ENCODE measurements at places on chromosomes 7 and 10.

GRCh38 chr7:157271315-157271990 is 65.4 kb upstream of the DNAJB6 start:
- DNase-seq, result no peak

GRCh38 chr10:78472551-78472890 is 438.9 kb downstream of the RPS24 start:
- DNase-seq, result no peak

GRCh38 chr7:17305387-17306171 is 7.1 kb downstream of the AHR start:
- DNase-seq, result no peak

DNA sequence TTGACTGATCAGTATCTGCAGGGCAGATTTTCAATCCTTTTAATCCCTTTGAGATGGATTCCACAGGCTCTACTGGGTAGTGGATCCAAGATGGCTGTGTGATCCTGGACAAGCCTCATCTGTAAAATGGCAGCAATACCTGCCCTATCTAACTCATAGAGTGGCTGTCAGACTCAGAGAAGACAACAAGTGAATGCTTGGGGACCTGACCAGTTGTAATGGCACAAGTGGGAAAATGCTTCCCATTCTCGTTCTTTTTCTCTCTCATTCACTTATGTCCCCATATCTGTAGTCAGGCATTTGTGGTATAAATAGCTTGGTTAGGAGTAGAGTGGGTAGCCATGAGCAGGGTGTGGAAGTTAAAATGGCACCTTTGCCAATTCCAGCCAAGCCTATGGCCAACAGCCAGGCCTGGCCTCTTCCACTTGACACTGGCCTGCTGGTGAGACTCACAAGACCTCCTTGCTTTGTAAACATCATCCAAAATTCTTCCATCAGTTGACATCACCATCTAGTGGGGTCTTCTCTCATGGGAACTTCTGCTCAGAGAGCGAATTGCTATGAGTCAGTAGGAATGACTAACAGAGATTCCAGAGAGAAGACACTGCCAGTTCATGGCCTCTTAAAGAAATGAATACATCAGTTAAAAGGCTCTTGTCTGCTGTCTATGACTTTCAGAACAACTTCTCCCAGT is 150.1 kb downstream of the PLPP4 start:
- no peak for DNase-seq

GRCh38 chr7:81008901-81009300 is 90.0 kb upstream of the SEMA3C start:
- no peak for DNase-seq

- DNase-seq, result no peak
These were observed 221.7 kb downstream of the PARD3 start for GRCh38 chr10:34593374-34593890.

DNA sequence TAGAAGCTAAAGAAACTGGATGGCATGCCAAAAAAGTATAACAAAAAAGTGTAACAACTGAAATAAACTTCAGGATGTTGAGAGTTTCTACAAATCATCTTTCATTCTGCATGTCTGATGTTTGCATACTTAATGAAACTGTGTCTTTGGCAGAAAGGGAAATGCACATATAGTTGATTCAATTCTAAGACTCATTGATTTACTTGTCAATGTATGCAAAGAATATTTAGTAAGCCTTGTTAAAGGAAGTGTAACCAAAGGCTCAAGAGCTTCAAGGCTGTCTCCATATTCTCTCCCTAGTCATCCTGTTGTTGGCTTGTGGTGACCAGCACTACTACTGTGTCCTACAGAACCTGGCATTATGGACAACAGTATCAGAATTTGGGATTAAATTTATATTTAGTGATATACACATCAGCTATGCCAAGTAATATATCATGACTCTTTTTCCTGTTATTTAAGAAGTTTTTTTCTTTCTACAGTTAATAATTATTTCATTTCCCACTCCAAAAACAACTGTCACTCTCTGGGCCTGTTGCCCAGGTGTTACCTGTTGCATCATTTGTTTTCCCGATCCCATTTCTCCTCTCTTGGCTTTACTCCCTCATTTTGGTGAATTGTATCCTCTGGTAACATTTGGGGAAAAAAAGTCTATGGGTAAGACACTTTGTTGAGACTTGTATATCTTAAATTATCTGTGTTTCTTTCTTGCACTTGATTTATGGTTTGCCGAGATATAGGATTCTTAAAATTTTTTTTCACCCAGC is 226.6 kb upstream of the BMPER start:
- DNase-seq, result peak; percentile 7

- DNase-seq, result no peak
These were observed 13.8 kb downstream of the MTERF1 start for GRCh38 chr7:91866599-91867148.

- no peak for DNase-seq
These were observed 139.6 kb downstream of the CDH23 start for GRCh38 chr10:71536332-71536731.

- DNase-seq, result no peak
These were observed 176.4 kb upstream of the SMIM30 start for GRCh38 chr7:113294750-113295149.

- DNase-seq, result no peak
These were observed 415.1 kb upstream of the FZD8 start for GRCh38 chr10:36057180-36057579.

GRCh38 chr10:110803830-110804338 is 67.8 kb upstream of the PDCD4 start:
- peak; percentile 36 for DNase-seq

GRCh38 chr10:104267721-104268404 is 1.1 kb upstream of the GSTO2 start:
- DNase-seq, result no peak

DNA sequence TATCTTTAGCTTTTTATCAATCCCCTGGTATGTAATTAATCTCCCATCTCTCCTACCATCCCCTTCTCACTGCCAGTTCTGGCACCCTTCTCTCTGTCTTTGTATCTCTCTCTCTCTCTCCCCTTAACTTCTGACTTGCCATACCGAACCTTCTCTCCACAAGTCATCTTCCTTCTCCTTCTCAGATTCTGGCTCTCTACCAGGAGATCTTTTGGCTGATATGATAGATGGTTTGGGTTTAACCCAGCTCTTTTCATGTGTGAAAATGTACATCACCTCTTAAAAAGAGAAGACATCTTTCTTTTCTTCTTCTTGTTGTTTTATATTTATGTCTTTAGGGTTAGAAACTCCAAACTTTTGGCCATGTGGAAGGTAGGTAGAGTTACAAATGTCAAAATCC is 196.7 kb downstream of the HGF start:
- no peak for DNase-seq

DNA sequence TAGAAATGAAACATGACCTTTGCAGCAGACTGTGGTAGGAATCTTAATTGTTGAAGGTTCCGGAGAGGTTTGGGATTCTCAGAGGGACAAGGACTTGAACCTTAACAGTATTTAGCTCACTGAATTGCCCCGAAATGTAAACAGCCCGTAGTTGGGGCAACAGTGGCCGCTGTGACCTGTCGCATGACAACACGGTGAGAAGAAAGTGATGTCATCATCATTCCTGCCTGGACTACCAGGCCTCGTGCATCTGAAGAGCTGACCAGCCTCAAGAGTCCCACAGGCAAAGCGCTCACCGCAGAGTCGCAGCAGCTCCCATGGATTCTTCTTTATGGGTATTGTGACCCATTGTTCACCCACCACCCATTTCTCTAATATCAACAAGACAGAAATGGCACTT is 250.6 kb downstream of the KLF6 start:
- no peak for DNase-seq

DNA sequence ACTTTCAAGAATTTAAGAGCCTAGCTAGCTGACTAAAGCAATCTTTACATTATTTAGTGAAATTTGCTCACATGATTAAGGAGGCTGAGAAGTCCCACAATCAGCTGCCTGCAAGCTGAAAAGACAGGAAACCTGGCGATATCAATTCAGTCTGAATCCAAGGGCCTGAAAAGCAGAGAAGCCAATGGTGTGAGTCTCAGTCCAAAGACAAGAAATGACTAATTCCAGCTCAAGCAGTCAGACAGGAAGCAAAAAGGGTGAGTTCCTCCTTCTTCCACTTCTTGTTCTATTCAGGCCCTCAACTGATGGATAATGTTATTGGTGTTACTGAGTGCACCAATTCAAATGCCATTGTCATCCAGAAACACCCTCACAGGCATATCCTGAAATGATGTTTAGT is 1231.6 kb upstream of the CELF2 start:
- no peak for DNase-seq

DNA sequence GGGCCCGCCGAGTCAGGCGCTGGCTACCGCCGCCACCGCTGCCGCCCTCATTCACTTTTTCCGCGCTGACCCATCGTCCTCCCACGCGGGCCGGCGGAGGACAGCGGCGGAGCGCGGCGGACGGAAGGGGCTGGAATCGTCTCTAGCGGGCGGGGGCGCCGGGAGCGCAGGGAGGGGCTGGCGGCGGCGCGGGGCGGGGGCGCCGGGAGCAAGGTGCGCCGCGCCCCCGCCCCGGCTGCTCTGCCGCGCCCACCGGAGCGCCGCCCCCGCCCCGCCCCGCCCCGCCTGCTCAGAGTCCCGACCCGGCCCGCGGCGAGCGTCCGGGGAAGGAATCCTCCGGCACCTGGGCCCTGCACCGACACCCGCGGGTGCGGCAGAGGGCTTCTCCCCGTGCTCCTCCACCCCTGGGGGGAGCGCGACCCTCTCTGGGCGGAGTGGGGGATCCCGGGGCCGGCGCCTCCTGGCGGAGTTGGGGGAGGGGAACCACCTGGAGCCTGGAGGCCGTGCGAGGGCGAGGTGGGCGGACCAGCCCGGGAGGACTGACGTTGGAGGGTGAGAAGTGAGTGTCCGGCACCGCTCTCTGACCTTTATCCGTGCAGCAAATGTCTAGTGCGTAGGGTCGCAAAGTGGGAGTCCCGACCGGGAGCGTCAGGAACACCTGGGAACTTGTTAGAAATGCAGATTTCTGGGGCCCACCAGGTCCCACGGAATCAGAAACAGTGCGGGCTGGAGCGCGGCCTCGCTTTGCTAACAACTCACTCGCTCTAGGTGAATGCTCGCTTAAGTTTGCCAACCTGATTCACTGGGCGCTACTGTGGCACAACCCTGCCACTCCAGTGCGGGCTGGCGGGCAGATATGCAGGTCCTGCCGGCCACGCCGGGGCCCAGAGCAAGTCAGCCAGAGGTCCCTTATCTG is at the start of gene COBL:
COBL (minus strand) TSS at position 144 of the 916 bp plus-strand sequence. CDS start 176 bp downstream, outside the sequence.
- DNase-seq, result no peak

DNA sequence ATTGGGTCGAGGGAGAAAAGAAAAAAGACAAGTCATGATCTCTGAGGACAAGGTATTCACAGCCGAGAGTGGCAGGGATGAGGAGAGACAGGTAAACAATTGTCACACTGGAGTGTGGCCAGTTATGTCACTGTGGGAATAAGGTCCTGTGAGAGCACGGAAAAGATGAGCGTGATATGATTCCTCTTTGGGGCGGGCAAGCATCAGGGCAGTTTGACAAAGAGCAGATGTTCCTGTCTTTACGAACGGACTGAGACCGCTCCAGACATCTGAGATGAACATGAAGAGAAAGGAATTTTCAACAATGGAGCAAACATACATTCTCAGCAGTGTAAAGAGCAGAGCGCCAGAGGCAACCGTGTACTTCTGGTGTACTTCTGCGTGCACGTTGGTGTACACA is 278.1 kb downstream of the DPP6 start:
- no peak for DNase-seq

- peak; percentile 80 for DNase-seq
These were observed 87.4 kb downstream of the LRRC4 start for GRCh38 chr7:127943541-127944521.

GRCh38 chr7:755413-755805 is 28.3 kb upstream of the PRKAR1B start:
- no peak for DNase-seq

GRCh38 chr10:22133749-22134624 is 83.8 kb downstream of the EBLN1 start:
- DNase-seq, result peak; percentile 93

- DNase-seq, result peak; percentile 44
These were observed 1.9 kb downstream of the SLC29A4 start for GRCh38 chr7:5284304-5285281.

DNA sequence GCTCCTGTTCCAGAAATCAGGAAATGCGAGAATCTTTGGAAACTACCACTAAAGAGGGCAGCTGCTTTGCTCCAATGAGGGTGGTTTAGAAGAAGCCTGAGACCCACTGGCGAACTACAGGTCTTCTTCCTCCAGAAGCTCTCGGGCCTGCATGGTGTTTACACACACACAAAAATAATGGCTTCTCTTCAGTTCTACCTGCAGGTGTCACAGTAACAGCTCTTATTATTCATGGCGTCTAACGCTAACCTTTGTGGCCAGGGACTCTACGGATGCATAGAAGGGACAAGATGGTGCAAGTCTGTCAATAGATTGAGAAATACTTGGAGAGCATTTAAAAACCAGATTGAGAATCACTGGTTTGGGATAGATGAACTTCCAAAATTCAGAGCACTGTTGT is 22.4 kb downstream of the GPR141 start:
- no peak for DNase-seq

- no peak for DNase-seq
These were observed 170.1 kb upstream of the INHBA start for GRCh38 chr7:41872966-41873365.

DNA sequence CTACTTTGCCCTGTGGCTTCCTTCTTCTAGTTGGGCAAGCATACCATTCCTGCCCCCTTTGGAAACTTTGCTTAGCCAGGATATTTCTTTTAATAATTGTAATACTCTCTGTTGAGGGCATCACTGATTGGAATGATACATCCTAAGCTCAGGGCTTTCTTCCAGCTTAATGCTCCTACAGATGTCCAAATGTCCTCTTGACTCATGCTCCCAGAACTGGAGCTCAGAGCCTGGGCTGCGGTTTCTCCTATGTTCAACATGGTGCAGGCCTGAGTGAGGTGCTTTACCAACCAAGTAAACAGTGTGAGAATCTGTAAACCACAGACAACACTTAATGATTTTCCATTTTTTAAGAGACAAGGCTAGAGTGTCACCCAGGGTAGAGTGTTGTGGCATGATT is 108.6 kb downstream of the LRRC4 start:
- DNase-seq, result no peak

DNA sequence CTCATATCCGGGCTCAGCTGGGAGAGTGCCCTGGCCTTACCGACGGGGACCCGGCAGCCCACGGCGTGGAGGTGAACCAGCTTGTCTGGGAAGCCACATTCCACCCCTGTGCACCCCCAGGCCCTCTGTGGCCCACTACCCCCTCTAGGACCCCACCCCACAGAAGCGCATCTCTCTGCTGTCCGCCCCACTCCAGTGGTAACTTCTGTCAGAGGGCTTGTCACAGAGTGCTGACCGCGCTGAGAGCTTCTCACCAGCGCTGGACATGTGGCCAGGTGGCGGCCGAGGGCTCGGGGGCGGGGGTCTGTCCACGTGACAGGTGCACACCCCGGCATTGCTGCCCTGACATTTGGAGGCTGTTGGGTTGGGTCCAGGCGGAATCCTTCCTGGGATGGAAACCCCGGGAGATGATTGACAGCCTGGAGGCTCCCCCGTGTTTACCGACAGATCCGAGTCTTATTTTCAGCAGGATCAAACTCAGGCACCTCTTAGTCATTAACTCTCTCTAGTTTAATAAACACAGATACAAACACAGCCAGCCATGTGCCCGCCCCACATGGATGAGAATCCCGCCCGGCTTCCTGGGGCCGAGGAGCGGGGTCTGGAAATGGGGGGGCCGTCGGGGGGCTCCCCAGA is 5.1 kb downstream of the ELFN1 start:
- no peak for DNase-seq

- no peak for DNase-seq
These were observed 4.5 kb upstream of the EEPD1 start for GRCh38 chr7:36148422-36149065.

All from NCI-H2171 treated with DMSO at 0.1 percent for 48 hours (cell line).